ENCODE measurements at places on chromosomes 2 and 18.

- DNase-seq, result no peak
These were observed 44.3 kb upstream of the TCF7L1 start for GRCh38 chr2:85088921-85089320.

DNA sequence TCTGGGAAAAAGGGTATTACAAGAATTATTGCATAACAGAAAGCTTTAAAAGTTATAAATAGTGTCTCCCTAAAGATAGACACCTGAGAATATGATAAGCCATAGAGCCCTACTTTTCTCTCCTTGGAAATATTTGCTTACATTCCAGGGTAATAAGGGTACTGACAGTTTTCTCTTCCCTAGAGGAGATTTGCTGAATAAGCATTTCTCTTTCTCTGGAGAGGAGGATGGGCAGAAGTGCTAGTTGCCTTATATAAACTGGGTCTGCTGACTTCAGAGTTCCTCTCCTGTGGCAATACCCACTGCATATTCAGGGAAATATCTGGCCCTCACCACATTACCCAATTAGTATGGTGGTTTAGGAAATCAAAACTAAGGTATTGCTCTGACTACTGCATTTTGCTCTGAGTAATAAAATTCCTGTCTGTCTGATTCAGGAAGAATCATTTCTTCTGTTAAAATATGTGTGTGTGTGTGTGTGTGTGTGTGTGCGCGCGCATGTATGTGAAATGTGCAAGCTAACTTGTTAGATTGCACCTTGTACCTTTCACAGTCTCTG, 1391.3 kb downstream of the DSC3 start:
- DNase-seq, result no peak

GRCh38 chr2:14422426-14422825, 210.1 kb upstream of the LRATD1 start:
- no peak for DNase-seq

GRCh38 chr2:65227020-65227455, 593 bp upstream of the ACTR2 start:
- peak; percentile 41 for DNase-seq

GRCh38 chr18:75009878-75010277, 199.1 kb downstream of the PTGR3 start:
- DNase-seq, result no peak

GRCh38 chr18:37403788-37404187, 161.8 kb downstream of the CELF4 start:
- DNase-seq, result no peak

- no peak for DNase-seq
These were observed 197.5 kb upstream of the NRP2 start for GRCh38 chr2:205484764-205485163.

DNA sequence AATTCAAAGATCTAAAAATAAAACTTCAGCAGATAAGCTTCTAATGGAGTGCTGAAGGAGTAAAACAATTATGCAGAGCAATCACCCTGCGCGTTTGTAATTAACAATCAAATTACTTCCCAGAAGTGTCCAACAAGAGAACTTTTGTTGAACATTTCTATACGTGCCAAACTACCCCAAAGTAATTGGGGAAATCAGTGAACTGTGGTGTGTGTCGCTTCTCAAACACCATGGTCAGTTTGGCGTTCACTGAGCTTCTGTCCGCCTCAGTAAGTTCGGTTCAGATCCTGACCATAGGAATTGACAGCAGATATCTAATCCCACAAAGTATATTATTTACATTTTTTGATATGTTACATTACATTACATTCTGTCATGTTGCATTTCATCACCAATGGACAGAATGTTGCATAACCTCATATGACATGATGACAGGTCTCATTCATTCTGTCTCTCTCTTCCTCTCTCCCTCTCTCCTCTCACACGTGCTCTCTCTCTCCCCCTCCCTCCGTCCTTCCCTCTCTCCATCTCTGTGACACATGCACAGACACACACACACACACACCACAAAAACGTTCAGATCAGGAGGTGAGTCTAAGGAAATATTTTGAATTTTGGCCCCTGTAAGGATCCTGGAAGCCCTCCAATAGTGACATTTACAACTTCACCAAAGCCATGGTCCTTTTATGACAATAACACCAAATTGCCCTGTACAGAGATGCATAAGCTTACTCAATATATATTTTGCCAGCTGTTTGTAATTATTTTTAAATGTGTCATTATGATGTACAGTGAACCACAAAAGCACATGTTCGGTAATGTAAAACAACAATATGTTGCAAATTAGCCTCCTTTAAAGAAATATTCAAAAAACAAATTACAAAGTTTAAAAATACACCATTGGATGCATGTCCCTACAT, 269.2 kb downstream of the FIGN start:
- DNase-seq, result no peak

- DNase-seq, result no peak
These were observed 23.8 kb upstream of the YWHAQ start for GRCh38 chr2:9654452-9655100.

GRCh38 chr2:101419096-101419663, 31.9 kb upstream of the CREG2 start:
- peak; percentile 44 for DNase-seq

GRCh38 chr2:236558993-236559978, 10.3 kb upstream of the ACKR3 start:
- DNase-seq, result no peak

DNA sequence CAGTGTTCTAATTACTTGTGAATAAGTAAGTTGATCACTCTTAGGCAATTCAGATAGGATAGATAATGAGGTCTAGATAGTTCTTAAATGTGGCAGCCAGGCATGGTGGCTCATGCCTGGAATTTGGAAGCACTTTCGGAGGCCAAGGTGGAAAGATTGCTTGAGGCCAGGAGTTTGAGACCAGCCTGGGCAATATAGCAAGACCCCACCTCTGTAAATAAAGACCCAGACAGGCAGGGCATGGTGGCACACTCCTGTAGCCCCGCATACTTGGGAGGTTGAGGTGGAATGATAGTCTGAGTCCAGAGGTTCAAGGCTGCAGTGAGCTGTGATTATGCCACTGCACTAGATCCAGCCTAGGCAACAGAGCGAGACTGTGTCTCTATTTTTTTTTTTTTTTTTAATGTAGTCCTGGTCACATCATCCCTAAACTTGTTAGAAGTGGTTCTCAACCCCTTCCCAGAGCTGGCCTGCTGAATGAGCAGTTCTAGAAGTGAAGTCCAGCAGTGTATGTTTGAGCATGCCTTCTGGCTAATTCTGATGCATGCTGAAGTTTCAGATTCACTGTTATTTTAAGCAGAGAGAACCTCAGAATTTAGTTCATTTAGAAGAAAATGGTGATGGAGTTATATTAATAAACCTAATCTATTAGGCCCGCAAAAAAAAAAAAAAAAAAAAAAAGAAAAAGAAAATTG, 306.2 kb downstream of the PRKCE start:
- no peak for DNase-seq

- no peak for DNase-seq
These were observed 239.8 kb downstream of the EN1 start for GRCh38 chr2:118607641-118608040.

DNA sequence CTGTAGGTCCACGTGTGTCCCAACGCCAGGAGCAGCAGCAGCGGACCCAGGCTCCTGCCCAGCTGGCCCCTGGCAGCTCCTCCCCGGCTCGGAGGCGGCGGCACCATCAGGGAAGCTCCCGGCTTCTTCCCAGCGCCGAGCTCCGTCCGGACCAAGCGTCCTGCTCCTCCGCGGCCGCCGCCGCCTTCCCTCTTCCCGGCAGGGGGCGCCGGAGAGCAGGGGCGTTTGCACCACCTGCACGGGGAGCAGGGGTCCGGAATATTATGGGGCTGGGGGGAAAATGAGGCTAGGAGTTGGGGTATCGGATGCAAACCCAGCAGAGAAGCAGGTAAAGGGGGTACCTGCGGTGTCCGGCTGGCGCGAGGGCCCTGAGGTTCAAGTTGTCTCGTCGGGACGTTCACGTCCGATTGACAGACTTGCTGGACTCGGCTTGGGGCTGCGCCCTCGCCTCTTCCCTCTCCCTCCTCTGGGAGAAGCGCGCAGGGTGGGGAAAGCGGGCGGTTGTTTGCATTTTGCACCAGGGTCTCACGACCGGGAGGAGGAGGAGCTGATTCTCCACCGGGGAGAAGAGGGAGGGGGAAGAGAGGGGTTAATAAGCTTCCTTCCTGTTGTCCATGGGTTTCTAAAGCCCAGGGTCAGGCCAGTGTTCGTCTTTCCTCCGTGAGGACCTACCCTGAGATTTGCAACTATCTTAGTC, at the start of gene CCBE1:
Gene CCBE1 (minus strand): TSS at position 188 of the 697 bp plus-strand sequence.
- DNase-seq, result peak; percentile 72

DNA sequence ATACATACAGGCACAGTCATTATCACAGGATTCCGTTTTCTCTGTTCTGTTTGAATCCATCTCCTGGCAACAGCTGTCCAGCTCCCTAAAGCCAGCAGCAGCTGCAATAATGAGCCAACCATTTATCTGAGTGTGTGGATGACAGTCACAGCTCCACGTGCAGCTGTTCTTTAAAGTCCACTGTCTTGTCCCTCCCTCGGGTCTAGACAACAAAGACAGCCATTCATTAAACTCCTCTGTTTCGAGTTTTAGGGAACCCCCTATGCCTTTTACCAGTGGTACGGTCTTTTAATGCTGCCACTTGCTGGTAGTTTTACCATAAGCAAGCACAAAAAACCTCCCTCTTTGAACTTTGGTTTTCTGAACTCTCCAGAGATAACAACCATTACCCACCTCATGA, 16.0 kb upstream of the MSGN1 start:
- no peak for DNase-seq

DNA sequence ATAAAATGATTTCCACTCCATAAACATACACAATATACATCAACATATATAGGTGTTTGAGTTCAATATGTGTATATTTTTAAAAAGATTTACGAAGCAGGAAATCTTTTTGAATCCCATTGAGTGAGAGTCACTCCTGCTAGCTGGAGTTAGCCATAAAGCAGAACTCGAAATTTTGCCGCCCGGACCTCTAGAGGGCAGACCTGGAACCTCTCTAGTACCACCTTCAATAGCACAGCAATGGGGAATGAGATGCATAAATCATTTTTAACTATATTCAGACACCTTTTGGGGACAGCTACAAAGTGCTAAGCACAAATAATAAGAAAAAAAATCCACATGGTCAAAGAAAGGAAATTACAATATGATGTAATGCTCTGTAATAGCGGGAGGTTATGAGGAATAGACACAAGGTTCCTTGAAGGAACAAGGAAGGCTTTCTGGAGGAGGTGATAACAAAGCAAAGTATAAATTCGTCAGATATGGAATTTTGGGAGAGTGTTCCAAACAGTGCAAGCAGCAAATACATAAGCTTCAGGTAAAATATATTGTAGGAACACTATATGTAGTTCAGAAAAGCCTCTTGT, 533.4 kb downstream of the ERBB4 start:
- no peak for DNase-seq

- DNase-seq, result no peak
These were observed 5.1 kb downstream of the ADRA2B start for GRCh38 chr2:96111257-96111640.

- DNase-seq, result peak; percentile 59
These were observed at the start of gene CSRNP3 for GRCh38 chr2:165469417-165469816. Gene CSRNP3, plus strand, starts transcription at chr2:165469698. Its CDS starts 125,368 bp downstream, at chr2:165595066.

- DNase-seq, result no peak
These were observed 15.9 kb downstream of the EFEMP1 start for GRCh38 chr2:55907686-55908085.

DNA sequence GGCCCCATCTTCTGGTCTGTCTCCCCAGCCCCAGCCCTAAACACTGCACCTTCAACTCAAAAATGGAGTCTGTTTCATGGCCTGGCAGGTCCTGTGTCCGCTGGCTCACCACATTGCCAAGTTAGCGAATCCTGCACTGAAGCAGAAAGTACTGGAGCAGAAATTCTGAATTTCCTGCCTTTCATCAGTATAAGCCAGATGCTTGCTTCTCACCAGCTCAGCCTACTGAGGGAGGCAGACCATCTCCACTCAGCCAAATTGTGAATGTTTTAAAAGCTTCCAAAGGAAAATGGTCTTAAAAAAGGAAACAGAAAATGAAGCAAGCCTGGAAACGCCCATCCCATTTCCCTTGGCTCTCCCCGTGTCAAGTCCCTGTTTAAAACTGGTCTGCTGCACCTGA, 157.8 kb downstream of the C1D start:
- no peak for DNase-seq

DNA sequence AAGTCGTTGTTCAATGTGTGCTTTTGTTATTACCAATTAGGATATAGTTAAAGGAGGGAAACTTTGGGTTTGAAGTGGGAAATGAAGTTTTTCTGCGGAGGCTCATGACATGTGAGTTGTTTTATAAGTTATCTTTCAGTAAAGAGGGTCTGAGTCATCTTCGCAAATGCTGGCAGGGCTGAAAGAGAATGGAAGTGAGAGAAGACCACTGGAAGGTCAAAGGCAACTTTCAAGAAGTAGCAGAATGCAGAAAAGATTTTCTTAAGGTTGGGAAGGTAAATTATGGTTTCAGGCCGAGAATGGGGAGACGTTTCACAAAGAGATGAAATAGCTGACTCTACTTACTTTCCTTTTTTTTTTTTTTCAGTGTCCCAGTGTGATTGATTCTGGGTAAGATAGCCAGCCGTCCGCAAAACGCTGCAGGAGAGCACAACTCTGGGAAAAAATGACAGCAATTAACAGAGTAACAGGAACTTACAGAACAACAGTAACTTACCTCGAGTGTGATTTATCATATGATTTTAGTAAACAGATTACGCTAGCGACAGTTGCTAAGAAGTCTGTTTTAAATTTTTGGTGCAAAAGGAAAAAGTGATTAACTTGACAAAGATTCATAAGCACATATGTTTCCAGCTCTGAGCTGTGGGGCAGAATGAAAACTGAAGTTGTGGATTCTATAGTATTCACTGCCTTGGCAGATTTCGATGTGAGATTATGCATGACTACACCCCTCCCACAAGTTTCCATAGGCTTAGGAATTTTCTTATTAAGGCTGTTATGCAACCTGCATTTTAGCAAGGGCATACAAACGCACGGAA, 46.8 kb upstream of the ACTR3 start:
- DNase-seq, result no peak

DNA sequence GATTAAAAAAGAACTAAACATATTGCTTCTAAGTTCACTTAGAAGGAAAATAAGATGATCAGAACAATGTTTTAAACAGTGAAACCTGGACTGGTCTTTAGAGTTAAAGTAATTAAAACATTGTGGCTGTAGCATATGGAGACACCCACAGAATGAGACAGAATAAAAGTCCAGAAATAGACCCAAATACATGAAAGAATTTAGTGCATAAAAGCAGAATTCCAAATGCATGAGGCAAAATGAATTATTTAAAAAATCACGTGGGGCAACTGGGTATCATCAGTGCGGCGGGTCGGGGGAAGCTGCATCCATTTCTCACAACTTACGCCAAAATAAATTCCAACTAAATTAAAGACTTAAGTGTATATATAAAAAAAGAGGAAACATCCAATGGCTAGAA, 12.1 kb downstream of the RNF149 start:
- no peak for DNase-seq

Measured in transverse colon (tissue), 4 donors.